ENCODE measurements at places on chromosomes 5 and 9. TPM values are rescaled to one million over a fixed set of nuclear protein-coding genes. Genes with fewer than 3 reads are reported as not detected.
A peak's percentile ranks its signal among the peaks of the same experiment; 100 is the strongest.

DNA sequence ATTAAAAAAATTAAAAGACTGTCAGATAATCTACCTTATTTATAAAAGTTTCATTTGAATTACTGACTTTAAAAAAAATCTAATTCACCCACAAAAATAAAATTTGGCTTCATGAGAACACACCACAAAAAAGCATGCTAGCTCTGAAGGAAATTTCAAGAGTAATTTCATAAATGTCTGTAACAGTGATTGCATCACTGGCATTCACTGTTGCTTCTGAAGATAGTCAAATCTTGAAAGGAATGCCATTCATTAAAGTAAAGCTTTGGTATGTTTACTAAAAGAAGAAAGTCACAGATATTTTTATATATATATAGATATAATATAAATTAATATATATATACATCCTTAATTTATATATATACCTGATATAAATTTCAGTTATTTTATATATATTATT lies 43.4 kb downstream of the NADK2 start:
- DNase-seq: no peak

- no peak for DNase-seq
Observed at GRCh38 chr5:16712620-16713019, 95.8 kb upstream of the RETREG1 start.

DNA sequence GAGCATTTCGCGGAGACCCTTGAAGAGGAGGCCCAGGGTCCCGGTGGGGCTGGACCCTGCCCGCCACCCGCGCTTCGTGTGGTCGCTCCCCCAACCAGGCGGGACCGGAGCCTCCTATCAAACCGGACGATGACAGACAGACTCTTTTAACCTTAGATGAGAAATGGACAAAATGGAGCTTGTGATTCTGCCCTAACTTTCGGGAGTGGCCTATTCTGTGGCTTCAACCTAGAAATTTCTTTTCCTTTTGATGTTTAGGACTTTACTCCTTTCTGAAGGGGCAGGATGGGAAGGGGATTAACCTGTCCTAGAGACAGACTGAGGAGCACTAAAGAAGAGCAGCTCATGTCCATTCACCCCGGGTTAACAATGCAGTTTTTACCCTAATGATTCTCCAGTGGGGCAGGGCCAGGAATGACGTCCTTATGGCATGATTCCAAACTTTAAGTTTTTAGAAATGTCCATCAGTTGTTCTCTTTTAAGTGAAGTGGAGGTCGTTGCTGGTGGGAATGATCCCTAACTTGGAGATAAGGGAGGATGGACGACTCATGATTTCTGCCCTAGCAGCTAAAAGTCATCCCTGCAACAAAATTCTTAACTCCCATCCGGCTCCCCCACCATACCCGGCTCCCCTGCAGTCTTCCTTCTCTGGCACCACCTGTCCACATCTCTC lies 1.0 kb downstream of the NIPSNAP3A start:
- no peak for DNase-seq

DNA sequence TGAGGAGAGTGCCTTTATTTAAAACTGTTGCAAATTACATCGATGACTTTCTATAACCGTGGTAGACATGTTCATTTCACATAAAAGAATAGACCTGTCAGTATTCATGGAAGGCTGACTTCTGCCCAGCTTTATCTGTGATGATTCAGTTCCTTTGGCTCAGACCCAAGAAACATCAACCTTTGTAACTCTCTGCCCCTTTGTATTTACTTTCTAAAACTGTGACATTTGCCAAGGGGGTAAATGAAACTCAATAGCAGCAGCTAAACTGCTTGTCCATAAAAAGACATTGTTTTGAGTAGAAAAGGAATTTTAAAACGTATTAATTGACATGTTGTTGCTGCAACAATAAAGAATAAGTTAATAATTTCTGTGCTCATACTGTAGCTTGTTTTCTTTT lies 137.8 kb upstream of the ANKH start:
- no peak for DNase-seq

The GOLM1 gene
- 157 TPM for polyA plus RNA-seq

The CAMK4 gene
- 5.9 TPM for polyA plus RNA-seq

DNA sequence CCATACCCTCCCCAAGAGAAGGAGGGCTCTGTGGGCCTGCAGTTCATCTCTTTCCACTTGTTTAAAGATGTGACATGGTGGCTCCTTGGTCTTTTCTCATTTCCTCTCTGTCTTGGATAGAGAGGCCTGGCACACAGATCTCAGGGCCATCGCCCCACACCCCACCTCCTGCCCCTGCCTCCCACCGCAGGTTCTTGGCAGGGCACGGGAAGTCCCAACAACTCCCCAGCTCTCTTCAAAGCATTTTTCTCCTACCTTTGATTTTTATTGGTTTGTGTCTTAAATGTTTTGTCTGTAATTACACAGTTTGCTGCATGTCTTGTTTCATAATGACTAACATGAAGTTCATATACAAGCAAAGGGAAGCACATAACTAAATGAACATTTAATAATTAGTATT lies 178.5 kb upstream of the MSX2 start:
- no peak for DNase-seq

- no peak for DNase-seq
Observed at GRCh38 chr5:84303315-84303714, 81.4 kb downstream of the EDIL3 start.

GRCh38 chr9:36398745-36399144 lies 1.3 kb downstream of the RNF38 start:
- no peak for DNase-seq

DNA sequence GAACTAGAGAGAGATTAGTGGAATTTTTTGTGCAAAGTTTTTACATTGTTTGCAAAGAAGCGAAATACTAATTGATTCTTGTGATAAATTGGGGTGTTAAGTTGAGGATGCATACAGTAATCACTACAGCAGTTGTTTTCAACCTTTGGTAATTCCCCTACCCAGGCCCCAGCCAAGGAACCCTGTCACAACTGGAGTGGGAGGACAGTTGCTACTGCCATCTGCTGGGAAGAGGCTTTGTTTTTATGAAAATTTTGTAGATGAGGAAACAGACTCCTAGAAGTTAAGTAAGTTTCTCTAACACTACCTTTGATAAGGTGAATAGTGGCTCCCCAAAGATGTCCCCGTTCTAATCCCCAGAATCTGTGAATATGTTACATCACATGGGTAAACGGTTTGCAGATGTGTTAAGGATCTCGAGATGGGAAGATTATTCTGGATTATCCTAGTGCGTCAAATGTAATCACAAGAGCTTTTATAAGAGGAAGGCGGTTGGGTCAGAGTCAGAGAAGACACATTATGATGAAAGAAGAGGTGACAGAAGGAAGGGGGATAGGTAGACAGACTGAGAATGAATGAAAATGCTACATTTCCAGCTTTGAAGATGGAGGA lies 34.0 kb upstream of the PPP1R2B start:
- no peak for DNase-seq

- no peak for DNase-seq
Observed at GRCh38 chr5:176387384-176387925, 943 bp downstream of the NOP16 start.

The GPR150 gene
- not detected for polyA plus RNA-seq

DNA sequence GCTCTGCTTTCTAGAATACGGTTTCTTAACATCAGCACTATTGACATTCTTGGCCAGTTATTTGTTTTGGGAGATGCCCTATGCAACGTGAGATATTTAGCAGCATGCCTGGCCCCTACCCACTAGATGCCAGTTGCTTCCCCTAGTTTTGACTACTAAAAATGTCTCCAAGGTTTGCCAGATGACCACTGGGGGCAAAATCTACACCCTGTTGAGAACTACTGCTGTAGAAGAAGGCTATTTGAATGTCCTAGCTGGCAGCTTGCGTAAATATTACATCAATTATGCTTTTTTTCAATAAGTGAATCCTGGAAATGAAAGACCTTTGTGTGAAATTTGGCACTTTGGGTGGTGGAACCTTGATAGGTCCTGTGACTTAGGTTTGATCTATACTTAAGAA lies 5.0 kb downstream of the NCBP1 start:
- no peak for DNase-seq

GRCh38 chr9:17863213-17863883 lies 284.5 kb downstream of the SH3GL2 start:
- DNase-seq: no peak

- no peak for DNase-seq
Observed at GRCh38 chr9:128986671-128987070, 39.2 kb downstream of the NUP188 start.

The CYSRT1 gene
- 8.5 TPM for polyA plus RNA-seq

- DNase-seq: no peak
Observed at GRCh38 chr5:106171132-106171531, 1499.6 kb downstream of the EFNA5 start.

The GABRG2 gene
- 0.06 TPM for polyA plus RNA-seq

DNA sequence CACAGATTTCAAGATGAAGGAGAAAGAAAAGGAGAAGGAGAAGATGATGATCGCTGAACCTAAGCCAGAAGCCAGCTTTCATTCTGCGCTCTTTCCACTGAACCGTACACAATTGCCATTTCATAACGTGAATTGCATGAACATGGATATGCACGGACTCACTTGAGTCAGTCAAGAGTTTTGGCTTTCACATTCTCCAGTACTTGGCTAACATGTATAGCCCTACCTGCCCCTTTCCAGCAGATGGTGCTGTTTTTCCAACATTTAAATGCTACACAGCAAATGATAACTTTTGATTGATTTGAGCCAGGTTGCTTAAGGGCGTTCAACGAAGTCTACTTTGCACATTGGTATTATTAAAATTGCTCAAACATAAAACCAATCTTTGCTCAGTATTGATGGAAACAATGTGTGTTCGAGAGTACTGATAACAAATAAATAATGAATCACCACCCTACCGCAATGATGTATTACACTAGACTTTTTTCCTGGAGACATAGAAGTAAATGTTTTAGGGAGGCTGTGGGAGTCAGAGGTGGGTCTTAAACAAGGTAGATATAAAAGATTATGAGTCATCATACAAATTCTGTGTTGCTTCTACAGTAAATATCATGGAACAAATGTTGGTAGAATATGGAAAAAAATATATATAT lies 196.4 kb downstream of the TRPM3 start:
- DNase-seq: peak; percentile 35

The SLC6A3 gene
- polyA plus RNA-seq: 0.24 TPM

DNA sequence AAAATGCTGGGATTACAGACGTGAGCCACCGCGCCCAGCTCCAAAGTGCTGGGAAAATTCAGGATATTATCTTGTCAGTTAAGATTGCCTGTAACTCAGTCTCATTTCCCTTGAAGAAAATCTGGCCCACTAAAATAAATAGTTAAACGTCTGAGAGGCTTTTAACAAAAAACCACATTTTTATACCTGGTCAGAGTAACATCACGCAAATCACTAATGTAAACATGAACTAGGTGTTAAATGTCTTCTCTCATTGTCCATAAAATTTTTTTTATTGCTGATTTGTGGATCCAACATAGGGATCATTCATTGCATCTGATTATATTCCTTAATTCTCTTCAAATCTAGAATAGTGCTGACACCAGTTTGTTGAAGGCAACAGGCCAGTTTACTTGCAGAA lies 22.3 kb downstream of the CNOT6 start:
- DNase-seq: no peak

DNA sequence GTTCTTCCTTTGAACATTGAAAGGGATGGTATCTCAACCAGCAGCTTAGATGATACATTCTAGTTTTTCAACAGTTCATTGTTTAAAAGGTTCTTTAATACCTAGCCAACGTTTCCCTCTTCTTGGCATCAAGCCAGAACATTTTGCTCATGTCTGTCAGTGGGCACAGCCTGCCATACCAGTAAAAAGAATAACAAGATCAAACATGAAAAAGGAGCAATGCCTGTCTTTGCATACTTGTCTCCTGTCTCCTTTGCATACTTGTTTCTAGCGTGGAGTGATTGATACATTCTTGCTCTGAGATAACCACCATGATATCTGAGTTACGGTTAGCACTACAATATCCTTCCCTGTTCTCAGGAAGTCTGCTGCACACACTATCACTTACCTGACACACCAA lies 248.6 kb upstream of the DAPK1 start:
- DNase-seq: no peak

Measured in renal cortex interstitium (tissue), 15 donors.